ENCODE measurements at places on chromosomes 12 and 14.

DNA sequence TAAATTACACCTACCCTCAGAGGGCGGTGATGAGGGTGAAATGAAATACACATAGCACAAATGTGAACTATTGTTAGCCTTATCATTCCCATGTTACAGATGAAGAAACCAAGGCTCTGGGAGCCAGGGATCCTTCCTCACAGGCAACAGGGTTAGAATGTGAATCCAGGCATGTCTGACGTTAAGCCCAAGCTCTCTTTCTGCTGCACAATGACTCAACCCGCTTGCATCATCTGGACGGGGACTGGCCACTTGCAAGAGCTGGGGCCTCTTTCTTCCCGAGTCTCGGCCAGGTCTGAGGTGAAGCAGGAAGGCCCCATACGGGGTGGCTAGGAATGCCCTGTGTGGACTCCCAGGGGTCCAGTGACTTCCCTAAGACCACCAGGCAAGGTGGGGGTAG lies 105.2 kb downstream of the RBM19 start:
- no peak for DNase-seq

DNA sequence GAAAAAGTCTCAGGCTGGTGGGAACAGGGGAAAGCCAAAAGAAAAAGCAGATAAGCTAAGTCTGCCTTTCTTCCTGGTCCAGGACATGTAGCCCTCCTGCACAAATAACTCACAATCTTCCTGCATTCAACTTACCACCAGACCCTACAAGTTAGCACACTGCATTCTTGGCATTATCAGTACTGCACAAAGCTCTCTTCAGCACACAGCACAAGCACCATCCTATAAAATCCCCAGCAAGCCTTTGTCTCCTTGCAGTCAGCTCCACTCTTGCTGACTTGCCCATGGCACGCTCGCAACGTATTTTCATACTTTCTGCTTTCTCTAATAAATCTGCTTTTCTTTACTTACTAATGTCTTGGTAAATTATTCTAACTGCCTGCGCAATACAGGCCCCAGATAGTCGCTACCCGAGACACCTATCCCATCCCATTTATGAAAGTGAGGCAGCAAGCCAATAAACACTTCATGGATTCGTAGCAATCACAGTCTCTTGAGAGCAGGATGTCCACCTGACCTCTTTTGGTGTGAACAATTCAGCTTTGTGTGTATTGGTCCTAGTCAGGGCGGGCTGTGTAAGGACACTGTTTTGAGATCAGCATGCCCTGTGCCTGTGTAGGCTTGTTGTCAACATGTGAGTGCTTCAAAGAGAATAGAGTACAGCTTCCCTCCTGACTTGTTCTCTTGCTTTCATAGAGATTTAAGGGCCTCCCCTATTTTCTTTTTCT lies 49.0 kb downstream of the TMEM117 start:
- no peak for DNase-seq

DNA sequence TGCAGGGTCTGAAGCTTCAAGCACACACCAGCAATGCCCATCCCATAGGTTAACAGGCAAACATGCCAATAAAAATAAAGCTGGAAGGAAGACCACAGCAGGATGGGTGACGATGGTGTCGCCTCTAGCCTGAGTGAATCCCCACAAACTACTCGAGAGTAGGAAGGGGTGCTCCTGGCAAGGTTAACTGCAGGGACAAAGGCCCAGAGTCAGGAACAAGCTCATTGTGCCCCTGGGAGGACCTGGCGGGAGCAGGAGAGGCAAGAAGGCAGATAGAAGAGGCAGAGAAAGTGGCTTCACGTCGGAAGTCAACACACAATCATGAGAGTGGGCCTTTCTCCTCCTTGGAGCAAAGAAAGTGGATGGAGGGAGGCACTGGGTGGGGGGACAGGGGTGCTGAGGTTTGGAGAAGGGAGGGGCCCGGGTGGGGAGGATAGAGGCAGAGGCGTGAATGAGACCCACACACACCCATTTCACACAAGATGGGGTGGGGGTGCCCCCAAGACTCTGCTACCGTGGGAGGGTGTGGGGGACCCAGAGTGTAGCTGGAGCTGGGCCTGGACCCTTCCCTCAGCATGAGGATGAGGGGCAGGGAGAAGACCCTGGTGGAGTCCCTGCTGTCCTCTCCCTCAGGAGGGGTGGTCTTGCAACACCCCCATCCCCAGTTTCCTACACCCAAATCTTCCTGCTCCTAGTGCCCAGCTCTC lies 43.1 kb downstream of the DIO3 start:
- no peak for DNase-seq

GRCh38 chr14:27573018-27573417 lies 975.2 kb upstream of the NOVA1 start:
- no peak for DNase-seq

DNA sequence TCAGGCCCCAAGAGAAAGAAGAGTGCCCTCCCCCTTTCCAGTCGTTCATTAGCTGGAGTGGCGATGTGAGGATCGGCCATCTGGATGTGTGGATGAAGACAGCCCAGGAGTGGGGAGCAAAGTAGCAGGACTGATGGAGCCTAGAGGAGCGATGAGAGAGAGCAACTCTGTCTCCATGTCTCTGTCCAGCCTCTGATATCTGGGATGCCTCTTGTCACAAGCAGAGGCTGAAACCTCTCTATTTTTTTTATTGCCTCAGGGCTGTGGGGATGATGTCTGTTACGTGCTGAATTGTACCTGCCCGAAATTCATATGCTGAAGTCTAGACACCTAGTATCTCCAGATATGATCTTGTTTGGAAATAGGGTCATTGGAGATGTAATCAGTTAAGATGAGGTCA lies 2.7 kb downstream of the SERPINA11 start:
- DNase-seq: no peak

DNA sequence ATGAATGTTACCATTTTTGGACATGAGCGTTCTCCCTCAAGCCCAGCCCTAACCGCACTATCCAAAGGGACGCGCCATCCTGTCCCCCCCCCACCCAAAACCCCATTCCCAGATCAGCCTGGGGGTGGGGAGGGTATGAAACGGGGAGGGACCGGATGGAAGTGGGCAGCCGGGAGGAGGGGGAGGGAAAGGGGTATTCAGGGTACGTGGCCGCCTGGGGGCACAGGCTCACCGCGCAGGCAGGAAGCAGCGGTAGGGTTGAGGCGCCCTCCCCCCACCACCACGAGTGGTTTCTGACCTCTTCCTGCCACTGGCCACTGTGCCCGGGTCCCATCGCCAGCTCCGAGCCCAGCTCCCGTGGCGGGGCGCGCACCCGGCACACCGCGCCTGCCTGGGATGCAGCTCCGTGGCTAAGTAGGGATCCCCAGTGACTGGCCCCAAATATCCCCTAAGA lies 1.4 kb downstream of the ACTN1 start:
- peak; percentile 63 for DNase-seq

DNA sequence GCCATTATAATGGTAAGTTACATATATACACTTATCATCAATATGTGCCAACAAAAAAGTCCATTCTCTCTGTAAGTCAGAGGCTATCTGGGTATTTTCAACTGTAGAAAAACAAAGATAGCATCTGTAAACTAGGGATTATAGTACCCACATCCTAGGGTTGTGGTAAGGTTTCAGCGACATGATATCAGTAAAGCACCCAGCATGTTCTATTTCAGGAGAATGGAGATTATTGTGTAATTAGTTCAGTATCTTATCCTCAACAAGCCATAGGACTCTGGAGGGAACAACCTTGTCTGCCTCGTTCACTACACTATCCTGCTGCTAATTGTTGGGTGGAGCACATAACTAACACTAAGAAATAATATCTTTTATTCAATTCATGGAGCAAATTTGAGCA lies 19.7 kb upstream of the CKAP4 start:
- no peak for DNase-seq

DNA sequence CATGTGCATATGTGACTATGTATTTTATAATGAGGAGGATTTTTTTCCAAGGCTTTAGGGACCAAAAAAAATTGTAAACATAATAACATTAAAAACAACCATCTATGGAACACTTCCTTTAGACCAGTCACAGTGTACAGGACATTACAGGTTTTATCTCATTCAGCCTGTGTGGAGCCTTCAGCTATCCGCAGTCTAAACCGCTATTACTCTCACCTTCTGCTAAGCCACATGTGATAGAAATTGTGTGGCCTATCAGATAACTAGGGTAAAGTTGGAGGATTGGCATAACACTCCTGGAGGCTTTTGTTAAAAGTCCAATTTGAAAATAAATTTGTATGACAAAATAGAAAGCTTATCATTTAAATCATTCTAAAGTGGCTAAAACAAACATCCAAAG lies 281.2 kb upstream of the TMTC1 start:
- no peak for DNase-seq

DNA sequence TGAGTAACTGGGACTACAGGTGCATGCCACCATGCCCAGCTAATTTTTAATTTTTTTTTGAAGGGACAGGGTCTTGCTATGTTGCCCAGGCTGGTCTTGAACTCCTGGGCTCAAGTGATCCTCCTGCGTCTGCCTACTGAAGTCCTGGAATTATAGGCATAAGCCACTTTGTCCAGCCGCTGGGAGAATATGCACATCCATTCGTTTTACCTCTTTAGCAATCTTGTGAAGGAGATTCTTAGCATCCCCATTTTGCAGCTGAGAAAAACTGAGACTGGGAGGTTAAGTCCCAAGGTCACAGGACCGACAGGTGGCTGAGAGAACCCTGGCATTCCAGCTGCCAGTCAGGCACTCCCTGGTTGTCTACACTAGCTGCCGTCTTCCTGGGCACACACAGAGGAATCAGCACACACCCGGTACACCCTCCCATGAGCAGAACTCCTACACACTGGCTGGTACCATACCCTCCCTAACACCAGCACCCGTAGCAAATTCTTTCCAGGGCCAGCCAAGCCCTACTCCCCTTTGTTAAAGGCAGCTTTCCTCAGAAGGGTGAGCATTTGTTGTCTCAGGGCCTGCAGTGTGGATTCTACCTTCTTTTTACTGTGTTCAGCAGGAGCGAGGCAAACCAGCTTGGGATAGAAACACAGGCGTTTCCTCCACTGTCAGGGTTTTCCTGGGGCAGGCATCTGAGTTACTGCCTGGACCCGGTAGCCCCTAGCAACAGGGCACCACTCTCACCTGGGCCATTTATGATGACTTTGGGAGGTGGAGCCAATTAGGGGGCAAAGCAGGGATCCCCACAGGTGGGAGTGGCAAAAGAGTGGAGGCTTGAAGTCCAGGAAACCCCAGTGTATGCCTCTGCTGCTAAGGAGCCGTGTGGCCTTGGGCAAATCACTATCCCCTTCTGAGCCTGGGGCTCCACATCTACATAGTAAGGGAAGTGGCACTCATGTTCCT lies 70.2 kb downstream of the IRF2BPL start:
- DNase-seq: no peak

DNA sequence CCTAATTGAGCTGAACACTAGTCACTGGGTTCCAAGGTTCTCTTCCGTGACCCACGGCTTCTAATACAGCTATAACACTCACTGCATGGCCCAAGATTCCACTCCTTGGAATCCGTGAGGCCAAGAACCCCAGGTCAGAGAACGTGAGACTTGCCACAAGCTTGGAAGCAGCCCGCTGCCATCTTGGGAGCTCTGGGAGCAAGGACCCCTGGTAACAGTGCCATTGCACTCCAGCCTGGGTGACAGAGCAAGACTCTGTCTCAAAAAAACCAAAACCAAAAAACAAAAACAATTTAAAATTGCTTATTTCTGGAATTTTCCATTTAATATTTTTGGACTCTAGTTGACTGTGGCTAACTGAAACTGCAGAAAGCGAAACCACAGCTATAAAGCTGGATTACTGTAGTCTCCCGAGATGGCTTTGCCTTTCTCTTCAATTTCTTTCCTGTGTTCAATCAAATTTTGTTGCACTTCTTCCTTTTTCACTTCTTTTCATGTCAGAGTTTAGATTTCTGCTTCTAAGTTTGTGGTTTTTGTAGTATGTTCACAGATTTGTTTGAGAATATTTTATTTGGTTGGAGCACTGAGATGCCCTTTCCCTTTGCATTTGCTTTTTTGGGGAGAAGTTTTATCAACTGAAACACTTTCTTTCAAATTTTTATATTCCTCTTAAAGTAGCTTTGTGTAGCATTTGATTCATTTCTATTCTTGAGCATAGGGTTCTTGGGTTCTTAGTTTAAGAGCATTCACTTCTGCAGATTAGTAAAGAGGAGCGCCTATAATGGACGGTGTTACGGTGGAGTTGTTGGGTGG lies 44.6 kb downstream of the DDHD1 start:
- peak; percentile 19 for DNase-seq

- no peak for DNase-seq
Measured at GRCh38 chr12:87233671-87234070, 795.5 kb downstream of the C12orf50 start.

DNA sequence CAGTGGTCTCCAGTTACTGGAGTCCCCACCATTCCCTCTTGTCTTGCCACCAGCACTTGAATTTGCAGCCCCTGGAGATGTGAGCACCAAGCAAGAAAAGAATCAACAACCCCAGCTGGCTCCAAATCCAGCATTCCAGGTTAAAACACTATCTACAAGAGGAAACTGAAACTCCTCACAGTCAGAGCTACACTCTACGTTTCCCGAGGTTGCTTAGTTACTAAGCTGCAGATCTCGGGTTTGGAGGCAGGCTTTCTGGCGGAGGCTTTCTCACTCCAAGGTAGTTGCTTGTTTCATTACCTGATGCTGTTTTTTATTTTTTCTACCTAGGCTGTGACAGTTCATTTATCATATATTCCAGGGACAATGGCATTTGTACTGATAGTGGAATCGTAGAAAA lies 248.1 kb downstream of the GLT1D1 start:
- DNase-seq: no peak

- no peak for DNase-seq
Measured at GRCh38 chr12:77795699-77796098, 35.0 kb upstream of the NAV3 start.

DNA sequence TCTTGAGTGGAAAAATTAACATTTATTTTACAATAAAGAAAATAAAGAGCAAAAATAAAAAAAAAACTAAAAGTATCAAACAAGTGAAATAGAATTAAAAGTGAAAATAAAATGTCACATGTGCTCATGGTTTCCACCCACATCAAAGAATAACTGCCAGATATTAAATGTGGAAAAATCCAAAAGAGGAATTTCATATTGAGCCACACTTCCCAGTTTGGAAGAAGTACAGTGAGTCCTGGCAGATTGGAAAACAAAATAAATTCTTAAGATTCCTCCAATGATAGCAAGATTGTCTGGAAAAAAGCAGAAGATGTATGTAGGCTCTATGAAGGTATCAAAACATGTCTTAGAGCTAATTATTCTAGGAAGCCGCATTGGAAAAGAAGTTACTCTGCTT lies 1019.5 kb downstream of the SLC6A15 start:
- DNase-seq: no peak

DNA sequence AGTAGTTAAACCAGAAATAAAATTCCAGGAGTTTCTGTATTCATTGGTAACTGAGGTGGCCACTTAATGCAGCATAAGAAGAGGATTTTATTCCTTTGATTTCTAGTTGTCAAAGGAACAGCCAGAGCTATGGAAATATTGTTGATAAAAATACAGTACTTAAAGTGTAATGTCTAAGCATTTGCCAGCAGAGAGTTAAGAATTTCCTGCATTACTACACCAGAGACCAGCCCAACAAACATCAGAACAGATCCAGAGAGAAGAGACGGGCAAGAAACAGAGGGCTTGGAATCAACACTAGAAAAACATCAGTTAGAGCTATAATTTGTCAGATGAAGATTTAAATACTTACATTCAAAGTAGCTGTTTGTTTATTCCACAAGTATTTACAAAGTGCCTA lies 77.9 kb downstream of the ST8SIA1 start:
- DNase-seq: no peak

All from activated CD4-positive, alpha-beta T cell treated with anti-CD3 and anti-CD28 coated beads, Interleukin-2, Interleukin-4, amounts not matched to agents 100 ng/mL and 50 ng/mL, durations not matched to agents 16 hours and 8 hours (primary cell).